ENCODE measurements at places on chromosomes 16 and 17.

GRCh38 chr17:49763735-49764558 is at the start of gene FAM117A:
TSS of gene FAM117A (minus strand) at chr17:49764131. CDS start at chr17:49764087, 44 bp downstream.
- DNase-seq: peak; percentile 99

GRCh38 chr16:72995151-72995881 is 52.6 kb downstream of the ZFHX3 start:
- DNase-seq: no peak

- DNase-seq: no peak
Measured at GRCh38 chr17:38658741-38659345, 15.9 kb downstream of the EPOP start.

DNA sequence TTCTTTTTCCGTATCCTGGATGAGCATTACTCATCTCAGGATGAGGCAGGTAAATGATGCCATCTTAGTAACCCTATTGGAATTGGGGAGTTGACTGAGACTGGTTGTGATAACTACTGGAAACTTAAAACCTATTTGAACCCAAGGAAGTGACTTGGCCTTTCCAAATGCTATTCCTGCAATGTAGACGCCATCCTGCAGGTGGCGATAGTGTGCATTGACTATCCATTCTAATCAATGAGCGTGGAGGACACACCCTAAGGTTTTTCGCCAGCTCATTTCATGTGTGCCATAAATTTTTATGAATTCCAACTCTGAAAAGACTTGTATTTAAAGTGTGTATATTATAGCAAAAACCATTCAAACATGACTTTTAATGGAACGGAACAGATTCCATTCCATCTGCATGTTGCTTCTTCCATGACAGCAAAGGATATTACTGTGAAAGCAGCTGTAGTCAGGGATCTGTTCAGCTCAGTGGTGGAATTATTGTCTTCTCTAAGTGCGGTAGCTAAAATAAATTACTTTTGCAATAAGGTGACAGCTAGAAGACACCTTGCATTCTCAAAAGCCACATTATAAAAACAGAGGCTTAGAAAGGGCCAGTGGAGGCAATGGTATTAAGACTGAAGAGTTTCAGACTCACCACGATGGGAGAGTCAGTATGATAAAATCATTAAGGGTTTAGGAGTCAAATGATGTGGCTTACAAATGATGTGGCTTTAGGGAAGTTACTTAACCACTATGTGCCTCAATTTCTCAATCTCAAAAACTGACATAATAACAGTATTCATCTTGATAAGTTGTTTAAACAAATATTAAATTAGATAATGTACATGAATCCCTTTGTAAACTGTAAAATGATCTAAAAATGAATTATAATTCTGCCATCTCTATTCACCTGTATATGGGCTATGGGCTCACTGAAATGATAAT is 55.5 kb downstream of the SYT17 start:
- no peak for DNase-seq

DNA sequence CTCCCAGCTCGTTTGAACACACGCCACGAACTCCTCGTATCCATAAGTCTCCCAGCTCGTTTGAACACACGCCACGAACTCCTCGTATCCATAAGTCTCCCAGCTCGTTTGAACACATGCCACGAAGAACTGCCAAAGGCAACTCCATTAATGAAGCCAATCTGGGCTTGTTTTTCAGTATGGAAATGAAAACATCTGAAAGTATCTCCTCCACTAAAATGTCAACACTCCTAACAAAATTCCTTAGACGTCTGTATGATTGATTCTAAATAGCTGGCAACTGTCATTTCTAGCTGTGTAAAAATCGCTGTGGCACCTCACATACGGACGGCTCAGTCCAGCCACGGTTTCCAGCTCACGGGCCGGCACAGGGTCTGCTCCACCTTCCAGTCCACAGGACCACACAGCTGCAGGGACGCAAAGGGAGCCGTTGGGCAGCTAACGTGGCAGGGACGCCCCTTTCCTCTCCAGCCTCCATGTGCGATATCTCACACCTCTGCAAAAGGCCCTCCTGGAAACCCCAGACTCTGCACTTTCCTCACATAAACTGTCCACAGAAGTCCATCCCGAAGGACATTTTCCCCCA is 67.1 kb upstream of the METRNL start:
- DNase-seq: peak; percentile 64

DNA sequence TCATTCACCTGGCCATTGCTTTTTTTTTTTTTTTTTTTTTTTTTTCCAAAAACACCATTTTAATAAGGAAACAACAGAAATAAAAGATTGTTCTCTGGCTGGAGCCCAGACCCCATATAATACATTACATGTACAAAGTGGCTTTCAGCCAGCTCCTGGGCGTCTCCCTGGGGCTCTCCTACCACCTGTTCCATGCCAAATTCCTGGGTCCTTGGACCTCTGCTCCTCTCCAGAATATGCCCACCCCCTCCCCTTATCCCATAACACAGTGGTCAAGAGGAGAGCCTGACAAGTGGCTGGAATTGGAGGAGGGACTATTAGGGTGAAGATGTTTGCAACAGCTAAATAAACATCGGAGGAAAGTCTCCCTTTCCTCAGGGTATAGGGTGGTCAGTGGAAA is 3.6 kb upstream of the PHF12 start:
- DNase-seq: no peak

- DNase-seq: peak; percentile 66
Measured at GRCh38 chr17:29640981-29641642, 18.4 kb upstream of the CORO6 start.

DNA sequence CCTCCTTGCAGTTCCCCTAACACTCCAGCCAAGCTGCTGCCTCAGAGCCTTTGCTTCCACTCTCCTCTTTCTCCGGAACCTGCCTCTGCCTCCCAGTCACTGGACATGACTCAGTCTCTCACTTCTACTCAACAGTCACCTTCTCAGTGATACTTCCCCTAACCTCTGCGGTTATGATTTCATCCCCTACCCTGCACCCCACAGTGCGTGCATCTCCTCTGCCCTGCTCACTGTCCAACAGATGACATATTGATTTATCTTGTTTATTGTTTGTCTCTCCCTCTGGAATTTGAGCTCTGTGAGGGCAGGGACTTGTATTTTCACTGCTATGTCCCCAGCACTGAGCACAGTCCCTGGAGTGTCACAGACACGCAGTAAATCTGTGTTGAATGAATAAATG is 100.7 kb downstream of the CYLD start:
- no peak for DNase-seq

DNA sequence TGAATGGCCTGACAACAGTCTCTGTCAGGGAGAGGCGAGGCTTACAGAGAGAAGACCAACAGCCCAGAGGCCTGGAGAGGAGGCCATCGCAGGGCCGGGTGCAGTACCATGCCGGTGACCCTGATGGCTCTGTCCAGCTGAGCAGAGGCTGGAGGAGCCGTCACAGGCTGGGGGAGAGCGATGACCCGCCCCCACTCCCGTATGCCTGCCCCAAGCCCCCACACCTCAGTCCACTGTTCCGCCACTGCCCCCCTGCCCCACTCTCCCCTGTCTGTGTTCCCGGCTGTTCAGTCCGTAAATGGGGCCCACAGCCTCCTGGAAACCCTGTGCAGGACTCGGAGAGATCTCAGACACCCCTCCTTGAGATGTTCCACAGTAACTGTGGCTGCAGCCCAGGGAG is 12.8 kb upstream of the FAM83G start:
- DNase-seq: no peak

- no peak for DNase-seq
Measured at GRCh38 chr17:48160177-48161081, 52.9 kb downstream of the SNX11 start.

DNA sequence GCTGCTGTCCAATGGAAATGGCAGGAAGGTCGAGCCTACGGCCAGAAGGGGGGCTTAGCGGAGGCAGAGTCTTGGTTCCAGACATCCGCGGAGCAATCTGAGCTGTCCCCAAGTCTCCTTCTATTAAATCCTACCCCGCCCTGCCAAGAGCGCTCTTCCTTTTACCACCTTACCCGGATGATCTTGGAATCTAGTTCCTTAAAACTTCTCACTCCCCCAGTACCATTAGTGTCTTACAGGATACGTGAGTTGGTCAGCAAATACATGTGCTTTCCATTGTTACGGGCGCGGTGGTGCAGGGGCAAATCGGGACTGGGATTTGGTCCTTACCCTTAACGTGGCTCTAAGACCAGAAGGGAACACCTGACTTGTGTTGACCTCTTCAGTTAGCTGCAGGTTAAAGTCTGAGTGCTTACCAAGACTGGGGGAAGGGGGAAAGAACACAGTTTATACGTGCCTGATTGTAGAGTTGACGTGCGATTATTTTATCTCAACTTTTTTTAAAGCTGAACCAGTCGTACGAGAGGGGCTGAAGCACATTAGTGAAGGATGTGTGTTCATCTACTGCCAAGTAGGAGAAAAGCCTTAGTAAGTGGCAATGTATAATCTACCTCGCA is 495 bp downstream of the TXNDC17 start:
- no peak for DNase-seq

DNA sequence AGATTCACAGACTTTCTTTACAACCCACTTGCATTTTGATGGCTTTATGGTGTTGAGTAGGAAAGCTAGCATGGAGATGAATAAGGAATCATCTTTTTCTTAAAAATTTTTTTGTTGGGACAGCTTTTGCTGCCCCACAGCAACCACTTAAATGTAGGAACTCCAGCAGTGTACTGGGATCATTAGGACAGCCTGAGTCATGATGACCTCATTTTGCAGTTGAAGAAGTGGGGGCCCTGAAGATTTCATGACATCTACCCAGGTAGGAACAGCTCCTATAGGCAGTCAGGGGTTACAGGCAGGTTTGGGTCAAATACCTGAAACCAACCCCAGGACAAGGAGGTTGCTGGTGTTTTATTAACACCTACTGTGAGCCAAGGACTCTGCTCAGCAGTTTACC is 2.1 kb downstream of the METTL22 start:
- DNase-seq: no peak

GRCh38 chr16:12965274-12965804 is 63.9 kb downstream of the SHISA9 start:
- DNase-seq: no peak

DNA sequence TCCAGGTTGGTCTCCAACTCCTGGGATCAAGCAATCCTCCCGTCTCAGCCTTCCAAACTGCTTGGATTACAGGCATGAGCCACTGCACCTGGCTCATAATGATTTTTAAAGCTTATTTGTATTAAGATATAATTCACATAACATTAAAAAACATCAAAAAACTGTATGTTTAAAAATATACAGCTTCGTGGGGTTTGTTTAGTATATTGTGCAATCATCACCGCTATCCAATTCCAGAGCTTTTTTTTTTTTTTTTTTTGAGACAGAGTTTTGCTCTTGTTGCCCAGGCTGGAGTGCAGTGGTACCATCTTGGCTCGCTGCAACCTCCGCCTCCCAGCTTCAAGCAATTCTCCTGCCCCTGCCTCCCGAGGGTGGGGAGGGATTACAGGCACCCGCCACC is 11.0 kb upstream of the SLC25A19 start:
- no peak for DNase-seq

DNA sequence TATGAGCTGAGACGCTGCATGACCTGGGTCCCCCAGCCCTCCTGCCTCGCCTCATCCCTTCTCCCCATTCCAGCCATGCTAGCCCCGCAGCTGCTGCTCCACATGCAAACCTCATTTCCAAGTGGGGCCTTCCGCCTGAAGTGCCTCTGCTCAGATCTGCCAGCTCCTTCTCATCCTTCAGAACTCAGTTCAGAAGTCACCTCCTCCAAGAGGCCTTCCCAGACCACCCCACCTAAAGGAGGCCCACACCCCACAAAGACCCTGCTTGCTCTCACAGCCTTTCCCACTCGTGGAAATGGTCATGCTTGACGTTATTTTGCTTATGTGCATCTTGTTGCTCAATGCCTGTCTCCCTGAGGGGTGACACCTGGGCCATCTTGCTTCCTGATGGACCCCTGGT is 58.7 kb downstream of the RMI2 start:
- no peak for DNase-seq

GRCh38 chr16:4792951-4793513 is 2.1 kb upstream of the SMIM22 start:
- DNase-seq: no peak

GRCh38 chr17:73909186-73909585 is 264.9 kb upstream of the SDK2 start:
- DNase-seq: no peak

DNA sequence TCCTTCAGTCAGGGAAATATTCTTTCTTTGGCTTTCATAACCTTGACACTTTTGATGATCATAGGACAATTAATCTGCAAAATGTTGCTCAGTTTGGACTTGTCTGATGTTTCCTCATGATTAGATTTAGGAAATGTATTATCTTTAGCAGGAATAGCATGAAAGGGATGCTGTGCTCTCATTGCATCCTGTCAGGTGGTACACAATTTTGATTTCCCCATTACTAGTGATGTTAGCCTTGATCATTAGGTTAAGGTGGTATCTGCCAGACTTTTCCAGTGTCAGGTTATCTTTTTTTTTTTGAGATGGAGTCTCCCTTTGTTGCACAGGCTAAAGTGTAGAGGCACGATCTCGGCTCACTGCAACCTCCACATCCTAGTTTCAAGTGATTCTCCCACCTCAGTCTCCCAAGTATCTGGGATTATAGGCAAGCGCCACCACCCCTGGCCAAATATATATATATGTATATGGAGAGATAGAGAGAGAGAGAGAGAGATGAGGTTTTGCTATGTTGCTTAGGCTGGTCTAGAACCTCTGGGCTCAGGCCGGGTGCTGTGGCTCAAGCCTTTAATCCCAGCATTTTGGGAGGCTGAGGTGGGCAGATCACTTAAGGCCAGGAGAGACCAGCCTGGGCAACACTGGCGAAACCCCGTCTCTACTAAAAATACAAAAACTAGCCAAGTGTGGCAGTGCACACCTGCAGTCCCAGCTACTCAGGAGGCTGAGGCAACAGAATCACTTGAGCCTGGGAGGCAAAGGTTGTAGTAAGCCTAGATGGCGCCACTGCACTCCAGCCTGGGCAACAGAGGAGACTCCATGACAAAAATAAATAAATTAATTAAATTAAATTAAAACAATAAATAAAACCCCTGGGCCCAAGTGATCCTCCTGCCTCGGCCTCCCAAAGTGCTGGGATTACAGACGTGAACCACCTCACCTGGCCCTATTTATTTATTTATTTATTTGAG is 15.8 kb upstream of the CAVIN1 start:
- no peak for DNase-seq

GRCh38 chr17:82031885-82032627 is 578 bp downstream of the RAC3 start:
- DNase-seq: no peak

GRCh38 chr16:30406795-30407101 is 658 bp upstream of the ZNF771 start:
- no peak for DNase-seq

GRCh38 chr17:78965491-78965924 is 14.2 kb downstream of the LGALS3BP start:
- peak; percentile 45 for DNase-seq

DNA sequence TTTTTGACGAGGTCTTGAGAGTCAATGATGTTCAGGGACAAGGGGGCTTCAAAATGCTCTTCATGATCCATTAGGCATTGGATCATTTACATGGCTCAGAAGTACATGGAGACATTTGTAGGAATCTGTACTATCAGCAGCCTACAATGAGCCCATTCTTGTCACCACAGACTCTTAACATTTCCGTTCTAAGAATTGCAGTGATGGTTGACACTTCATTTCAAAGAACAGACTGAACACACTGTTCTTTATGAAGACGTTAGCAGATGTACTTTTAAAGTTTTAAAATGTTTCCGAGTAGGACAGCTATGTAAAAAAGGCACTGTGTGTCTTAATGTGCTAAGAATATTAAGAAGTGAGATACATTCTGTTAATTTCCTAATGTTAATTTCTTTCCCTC is 97.3 kb upstream of the GOT2 start:
- no peak for DNase-seq
